Mesenteric fat pad (tissue), 1 donor: ENCODE measurements at places on chromosomes 16 and 17. TPM values are rescaled to one million over a fixed set of nuclear protein-coding genes. Genes with fewer than 3 reads are reported as not detected.

GRCh38 chr16:3063625-3064386 is 1.6 kb upstream of the IL32 start:
- no peak for DNase-seq

DNA sequence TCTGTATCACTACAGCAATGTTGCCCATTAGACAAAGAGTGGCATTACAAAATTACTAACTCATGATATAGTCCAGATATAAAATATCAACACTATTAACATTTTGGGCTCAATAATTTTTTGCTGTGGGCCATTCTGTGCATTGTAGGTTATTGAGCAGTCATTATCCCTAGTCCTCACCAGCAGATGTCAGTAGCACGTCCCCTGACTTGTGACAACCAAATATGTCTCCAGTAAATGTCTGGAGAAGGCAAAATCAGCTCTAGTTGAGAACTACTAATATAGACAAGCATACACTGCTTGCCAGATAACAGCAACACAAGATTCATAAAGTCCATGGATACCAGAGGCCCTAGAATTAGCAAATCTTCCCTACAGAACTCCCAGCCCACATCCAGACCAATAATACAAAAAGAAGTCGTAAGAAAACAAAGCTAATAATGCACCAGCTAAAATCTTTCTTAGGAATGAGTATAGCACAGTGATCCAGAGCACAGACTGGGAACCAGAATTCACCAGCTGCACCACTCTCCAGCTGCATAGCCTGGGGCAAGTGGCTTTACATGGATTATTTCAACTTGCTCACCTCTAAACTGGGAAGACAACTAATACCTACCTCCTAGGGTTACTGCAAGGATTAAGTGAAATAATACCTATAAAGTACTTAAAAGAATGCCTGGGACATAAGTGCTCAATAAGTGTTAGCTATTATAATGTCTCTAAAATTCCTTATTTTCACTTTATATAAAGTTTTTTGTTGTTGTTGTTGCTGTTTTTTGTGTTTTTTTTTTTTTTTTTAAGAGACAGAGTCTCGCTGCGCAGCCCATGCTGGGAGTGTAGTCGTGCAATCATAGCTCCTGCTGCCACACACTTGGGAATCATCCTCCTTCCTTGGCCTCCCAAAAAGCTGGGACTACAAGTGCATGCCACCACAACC is 23.7 kb downstream of the HELZ start:
- DNase-seq, result no peak

NOG gene
- total RNA-seq, result 0.74 TPM

GRCh38 chr16:24611310-24611709 is 71.9 kb downstream of the RBBP6 start:
- DNase-seq, result no peak

GRCh38 chr17:32549559-32549958 is 62.8 kb downstream of the CDK5R1 start:
- DNase-seq, result no peak

GABARAP gene
- 468 TPM for total RNA-seq

SNF8 gene
- total RNA-seq, result 104 TPM

- DNase-seq, result no peak
Observed at GRCh38 chr17:50273654-50274040, 619 bp upstream of the TMEM92 start.

GRCh38 chr17:81666342-81667191 is at the start of the genes CCDC137 and OXLD1:
Gene CCDC137 (plus strand): TSS chr17:81666737. CDS start chr17:81666767, 30 bp downstream.
Gene OXLD1 (minus strand): TSS chr17:81666605. CDS start chr17:81666577, 28 bp downstream.
- peak; percentile 99 for DNase-seq

- no peak for DNase-seq
Observed at GRCh38 chr17:81823820-81824550, 9.1 kb downstream of the MCRIP1 start.

GRCh38 chr17:15273141-15273793 is 8.1 kb upstream of the PMP22 start:
- no peak for DNase-seq

CCL1 gene
- total RNA-seq, result not detected

DNA sequence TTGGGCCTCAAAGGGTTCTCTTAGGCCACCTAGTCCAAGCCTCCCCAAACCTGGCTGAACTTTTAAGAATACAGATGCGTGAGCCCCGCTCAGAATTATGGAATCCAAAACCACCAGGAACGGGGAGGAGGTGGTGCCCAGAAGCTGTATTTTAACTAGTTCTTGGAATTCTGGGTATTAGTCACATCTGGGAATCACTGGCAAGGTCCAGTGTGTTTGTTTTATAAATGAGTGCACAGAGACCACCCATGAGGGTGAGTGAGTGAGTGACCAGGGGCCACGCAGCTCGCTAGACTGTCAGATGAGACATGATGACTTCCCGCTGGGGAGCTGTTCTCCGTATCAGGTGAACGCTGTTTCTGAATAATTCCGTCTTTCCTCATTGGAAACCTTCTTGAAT is 14.2 kb downstream of the KLHL36 start:
- no peak for DNase-seq

GRCh38 chr17:27596096-27596495 is 34.9 kb upstream of the LGALS9 start:
- no peak for DNase-seq

GRCh38 chr16:58814348-58814801 is 80.3 kb upstream of the GOT2 start:
- DNase-seq, result no peak

RILP gene
- total RNA-seq, result 31.4 TPM

DNA sequence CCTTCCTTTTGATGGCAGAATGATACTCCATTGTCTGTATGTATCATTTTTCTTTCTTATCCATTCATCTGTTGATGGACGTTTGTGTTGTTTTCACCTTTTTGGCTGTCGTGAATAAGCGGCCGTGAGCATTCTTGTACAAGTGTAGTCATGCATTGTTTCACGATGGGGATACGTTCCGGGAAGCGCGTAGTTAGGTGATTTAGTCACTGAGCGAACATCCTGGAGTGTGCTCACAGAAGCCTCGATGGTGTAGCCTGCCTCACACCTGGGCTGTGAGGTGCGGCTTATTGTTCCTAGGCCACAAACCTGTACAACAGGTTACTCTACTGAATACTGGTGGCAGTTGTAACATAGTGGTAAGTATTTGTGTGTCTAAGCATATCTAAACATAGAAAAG is 136.5 kb downstream of the CMIP start:
- DNase-seq, result no peak

DNA sequence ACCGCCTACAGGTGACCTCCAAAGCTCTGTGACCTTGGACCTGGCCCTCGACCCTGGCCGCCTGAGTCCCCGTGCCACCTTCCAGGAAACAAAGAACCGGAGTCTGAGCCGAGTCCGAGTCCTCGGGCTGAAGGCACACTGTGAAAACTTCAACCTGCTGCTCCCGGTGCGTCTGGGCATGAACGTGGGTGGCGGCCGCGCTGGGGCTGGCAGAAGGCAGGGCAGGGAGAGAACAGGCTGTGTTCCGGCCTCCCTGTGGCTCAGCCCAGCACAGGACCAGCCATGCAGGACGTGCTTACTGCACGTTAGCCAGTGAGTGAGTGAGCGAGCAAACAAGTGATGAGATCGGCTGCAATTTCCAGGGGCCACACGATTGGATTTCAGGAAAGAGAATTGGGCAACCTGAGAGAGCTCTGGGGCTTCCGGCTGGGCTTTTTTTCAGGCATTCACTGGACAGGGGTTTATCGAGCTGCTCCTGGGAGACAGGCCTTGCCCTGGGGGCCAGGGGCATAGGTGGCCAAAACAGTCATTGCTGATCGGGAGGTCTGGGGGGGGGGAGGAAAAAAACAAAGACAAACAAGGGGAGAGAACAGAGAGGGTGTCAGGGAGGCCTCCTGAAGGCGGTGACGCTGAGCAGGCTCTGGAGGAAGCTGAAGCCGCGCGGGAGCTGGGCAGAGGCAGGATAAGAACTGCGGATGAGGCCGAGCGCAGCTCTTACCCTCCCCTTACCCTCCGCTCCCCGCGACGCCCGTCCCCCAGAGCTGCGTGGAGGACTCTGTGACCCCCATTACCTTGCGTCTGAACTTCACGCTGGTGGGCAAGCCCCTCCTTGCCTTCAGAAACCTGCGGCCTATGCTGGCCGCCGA is 16.9 kb downstream of the ITGAX start:
- DNase-seq, result no peak

ZNF287 gene
- total RNA-seq, result 6.6 TPM

DNA sequence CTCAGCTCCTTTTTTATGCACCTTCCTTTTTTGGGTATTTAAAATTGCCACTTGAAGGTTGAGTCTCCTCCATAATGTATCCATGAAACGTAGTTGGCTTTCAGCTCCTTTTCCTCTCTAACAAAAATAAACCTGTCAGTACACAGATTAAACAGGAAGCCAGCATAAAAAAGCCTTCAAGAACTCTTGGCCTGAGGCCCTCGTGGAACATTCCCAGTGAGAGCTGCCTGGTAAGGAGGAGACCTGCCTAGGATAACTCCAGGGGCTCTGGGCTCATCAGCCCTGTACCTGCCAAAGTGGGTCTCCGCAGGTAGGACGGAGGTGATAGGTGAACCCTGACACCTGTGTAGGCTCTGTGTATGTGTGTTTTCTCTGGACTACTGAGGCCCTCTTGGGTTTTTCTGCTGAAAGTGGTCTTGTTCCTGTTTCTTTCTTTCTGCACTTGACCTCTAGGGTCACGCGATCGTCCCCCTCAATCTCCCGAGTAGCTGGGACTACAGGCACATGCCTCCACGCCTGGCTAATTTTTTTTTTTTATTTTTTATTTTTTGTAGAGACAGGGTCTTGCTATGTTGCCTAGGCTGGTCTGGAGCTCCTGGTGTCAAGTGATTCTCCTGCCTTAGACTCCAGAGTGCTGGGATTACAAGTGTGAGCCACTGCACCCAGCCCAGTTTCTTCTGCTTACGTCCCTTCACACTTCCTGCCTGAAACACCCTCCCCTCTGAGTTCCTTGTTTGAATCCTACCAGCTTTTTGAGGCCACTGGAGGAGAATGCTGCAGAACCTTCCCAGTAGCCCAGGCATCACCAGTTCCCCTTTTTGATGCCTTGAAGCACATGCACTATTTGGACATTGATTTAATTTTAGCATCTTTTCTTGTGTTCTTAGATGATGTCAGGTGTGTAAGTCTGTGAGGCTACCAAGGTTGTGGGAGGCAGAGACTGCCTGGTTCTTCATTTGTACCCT is 9.8 kb downstream of the PGS1 start:
- no peak for DNase-seq

DNA sequence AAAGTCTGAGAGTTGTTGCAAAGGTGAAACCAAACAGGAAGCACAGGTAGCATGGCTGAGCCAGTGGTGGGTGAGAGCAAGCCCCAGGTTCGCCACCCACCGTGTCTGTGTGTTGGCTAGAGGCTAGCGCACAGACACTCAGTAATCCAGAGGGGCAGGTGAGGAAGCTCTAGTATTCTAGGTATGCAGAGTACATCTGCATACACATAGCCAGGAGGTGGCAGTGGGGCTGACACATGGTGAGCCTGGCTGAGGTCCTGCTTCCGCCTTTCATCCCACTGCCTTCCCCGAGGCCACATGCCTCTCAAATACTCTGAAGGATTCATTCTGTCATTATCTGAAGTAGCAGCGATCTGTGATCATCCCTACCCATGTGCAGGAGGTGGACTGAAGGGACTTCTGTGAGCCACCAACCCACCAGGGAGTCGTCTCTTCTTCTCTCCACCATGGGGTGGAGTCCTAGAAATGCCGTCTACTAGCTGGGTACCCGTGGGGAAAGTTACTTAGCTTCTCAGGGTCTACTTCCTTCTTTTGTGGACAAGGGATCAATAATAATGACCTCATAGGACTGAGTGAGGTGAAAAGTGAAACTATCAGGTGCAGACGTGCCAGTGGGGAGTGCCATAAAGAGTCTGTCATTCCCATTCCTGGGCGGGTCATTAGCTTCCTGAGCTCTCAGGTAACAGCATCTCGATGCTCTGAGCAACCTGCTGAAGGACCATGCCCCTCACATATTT is 36.0 kb upstream of the ICAM2 start:
- no peak for DNase-seq

DNA sequence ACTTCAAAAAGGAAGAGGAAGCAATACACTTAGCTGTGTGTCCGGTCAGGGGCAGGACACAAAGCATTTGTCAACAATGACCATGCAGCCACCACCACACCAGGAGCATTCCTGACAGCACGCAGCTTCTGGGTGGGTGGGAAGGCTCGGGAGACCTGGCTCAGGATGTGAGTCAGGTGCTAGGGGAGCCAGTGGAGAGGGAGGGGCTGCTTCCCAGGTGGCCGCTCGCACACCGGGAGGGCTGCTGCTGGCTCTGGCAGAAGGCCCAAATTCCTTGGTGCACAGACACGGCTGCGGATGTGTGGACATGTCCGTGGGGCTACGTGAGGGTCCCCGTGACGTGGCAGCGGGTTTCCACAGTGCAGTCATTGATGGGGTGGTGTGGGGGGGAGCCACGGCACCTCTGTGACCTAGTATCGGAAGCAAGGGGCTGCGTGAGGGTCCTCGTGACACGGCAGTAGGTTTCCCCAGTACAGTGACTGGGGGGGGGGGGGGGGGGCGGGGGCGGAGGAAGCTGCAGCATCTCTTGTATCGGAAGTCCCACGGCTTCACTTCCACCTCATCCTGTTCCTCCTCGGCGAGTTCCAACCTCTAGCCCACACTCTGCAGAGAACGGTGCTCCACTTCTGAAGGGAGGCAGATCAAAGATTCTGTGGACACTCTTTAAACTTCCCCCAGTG is 112.8 kb downstream of the ZNF778 start:
- no peak for DNase-seq

GRCh38 chr17:26782153-26782552 is 511.8 kb upstream of the WSB1 start:
- DNase-seq, result no peak

DNA sequence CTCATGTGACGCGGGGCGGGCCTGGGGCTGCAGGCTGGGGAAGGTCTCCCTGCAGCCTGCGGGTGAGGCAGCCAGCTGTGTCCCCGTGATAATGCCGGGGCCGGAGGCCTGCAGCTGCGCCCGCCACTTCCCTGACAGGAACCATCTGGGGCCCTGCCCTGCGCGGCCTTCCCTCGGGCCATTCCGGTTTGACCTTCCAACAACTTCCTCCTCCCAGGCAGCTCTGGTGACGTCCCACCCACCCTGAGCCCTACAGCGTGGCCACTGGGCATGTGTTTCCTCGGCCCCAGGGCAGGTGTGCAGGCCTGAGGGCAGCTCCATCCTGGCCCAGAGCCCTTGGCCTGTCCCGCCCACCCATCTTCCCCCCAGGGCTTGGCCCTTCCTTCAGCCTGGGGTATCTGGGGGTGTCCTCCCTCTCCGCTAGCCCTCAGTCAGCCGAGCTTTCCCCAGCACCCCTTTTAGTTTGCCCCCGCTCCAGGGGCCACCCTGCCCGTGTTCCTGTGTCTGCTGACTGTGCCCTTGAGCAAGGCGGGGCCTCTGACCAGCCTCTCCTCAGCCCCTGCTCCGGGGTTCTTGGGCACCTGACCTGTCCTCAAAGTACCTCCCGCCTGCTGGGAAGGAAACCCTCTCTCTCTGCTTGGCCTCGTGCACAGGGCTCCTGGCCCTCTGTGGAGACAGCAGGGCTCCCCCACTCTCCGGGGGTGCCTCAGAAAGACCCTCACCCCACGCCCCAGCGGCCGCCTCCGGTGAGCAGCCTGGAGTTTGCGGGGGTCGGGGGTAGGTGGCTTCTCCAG is at the start of gene CBFA2T3:
Gene CBFA2T3, minus strand, starts transcription at position 190 of the 794 bp plus-strand sequence. CDS start 400 bp downstream, outside the sequence.
- DNase-seq, result peak; percentile 92
